ENCODE measurements at places on chromosomes 7 and 10.

DNA sequence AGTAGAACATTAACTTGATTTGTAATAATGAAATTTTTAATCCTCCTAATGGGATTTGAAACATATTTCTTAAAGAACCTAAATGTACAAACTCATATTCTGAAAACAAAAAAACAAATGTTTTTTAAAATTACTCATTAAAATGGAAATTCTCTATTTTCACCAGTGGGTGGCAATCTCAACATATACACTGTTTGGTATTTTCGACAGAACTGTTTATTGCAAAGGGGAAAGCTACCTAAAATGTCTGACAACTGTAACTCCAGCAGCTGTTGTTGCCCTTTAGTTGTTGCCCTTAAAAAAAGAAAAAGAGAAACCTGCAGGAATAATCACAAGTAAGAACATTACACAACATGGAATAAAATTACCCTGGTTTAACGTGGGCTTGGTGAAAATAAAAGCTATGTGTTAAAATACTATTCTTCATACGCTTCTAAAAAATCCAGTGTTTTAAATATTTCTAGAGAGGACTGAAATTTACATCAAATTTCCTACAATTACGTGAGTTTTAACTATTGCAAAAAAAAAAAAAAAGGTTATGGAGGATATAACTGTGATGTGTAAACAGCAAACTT lies 54.5 kb downstream of the COL1A2 start:
- DNase-seq = peak; percentile 38

DNA sequence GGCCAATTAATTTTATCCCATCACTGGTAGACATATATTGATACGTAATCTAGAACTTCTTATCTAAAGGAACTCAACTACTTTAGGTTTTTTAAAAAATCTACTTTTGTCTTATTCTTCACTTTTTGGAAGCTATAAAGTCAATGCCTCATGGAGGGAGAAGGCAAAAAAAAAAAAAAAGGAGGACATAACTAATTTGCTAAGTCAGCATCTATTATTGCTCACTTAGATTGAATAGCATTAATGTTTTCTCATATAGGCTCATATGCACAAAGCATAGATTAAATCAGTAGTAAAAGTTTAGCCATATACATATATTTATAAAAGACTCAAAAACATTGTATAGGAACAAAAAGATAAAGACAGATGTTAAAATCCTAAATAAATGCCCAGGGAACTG lies 179.3 kb upstream of the DGKB start:
- no peak for DNase-seq

DNA sequence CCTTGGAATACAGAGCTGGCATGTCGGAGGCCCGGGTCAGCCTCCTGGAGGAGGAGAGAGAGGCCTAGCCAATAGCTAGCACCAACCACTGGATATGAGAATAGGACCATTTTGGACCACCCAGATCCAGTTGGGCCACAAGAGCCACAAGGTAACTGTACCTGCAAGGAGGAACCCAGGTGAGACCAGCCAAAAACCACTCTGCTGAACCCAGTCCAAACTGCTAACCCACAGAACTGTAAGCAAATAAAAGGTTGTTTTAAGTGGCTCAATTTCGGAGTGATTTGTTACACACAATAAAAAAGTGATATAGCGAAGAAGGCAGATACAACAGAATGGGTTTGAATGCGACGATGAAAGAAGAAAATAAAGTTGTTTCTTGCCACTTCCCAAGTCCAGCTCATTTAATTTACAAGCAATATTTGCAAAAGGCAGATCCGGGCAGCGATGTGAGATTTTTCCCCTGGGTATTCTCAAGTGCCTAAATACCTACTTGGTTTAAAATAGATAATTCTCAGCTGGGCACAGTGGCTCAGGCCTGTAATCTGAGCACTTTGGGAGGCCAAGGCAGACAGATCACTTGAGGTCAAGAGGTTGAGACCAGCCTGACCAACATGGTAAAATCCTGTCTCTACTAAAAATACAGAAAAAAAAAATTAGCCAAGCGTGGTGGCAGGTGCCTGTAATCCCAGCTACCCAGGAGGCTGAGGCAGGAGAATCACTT lies 23.1 kb downstream of the ZNF467 start:
- no peak for DNase-seq

DNA sequence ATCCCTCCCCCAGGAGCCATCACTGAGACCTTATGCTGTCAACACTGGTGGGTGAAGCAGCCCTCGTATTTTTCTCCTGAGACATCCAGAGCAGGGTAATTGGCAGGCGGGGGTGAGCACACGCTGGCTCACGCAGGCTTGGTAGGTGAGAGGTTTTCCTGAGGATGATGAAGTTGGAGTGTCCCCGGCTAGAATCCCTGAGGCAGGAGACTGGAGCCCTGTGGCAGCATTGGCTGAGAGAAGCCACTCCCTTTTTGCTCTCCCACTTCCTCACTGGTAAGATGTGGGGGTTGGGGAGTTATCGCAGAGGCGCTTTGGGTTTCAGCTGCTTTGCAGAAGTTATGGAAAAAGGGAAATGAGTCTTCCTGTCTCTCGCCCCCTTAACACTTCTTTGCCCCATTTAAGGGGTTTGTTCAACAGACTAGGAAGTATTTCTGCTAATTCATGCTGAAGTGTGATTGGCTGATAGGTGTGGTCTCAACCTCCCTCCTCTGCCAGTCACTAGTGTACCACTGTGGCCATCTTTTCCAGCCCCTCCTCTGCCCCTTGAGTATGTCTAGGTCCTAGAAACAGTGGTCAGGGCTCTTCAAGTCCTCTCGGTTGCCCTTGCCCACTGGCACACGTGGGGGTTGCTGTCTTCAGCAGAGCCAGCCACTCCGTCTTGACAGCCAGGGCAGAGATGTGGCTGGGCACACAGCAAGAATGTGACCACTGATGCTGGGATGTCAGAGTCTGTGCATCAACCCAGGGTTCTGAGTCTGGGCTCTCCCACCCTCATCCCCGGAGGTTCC lies 5.7 kb downstream of the ARPC1B start:
- no peak for DNase-seq

DNA sequence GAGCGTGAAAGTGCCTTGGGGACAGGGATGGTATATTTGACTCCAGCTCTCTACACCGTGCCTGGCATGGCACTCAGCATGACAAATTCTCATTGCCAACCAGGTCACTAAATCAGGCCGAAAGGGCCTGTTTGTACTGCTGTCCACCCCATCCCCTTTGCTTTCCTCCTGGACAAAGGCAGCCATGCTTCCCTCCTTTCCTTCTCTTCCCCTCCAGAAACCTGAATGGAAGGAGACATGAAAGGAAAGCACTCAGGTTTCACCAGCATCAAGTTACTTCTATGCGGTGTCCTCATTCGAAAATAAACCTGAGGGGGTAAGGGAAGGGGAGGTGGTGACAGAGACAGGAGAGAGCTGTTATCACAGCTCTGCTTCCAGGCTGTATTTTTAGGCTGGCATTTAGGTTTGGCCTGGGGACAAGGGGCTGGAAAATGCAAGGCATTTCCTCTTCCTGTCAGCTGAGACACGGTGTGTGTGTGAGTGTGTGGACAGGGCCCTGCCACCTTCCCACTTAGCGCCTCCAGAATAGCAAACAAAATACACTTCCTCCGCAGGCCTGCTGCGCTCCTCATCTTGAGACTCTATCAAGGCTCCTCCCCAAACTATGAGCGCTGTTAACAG lies 79.9 kb upstream of the COL13A1 start:
- no peak for DNase-seq

- no peak for DNase-seq
Observed at GRCh38 chr10:29387269-29387668, 98.4 kb downstream of the LYZL1 start.

DNA sequence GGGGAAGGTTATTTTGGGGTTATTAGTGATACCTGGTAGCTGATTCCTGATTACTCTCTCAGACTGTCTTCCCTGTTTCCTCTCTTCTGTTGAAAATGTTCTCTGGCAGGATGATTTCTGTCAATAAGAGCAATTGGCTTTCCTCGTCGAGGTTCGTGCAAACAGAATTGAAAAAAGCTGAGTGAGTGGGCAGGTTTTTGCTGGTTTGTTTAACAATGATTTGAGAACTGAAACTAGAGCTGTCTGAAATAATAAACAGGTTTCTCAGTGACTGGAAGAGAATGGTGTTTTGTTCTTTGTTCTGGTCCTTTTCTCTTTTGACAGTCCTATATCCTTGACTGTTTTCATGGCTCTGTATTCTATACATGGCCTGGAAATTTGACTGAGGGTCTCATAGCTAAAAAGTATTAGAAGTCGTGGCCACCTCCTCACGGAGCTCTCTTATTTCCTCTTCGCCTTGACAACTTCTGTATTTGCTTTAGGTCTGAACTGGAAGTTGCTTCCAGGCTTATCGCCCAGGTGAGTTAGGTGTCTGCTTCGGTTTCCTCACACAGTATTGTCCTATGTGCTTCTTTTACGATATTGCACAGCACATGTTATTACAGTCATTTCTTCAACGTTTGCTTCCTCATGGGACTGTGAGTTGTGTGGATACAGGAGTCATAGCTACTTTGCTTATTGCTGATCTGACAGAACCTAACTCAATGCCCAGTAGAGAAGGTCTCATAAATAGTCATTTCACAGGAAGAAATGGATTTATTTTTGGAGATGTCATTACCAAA lies 403.6 kb downstream of the NRG3 start:
- no peak for DNase-seq

GRCh38 chr7:79713276-79713675 lies 259.8 kb upstream of the MAGI2 start:
- DNase-seq = no peak

DNA sequence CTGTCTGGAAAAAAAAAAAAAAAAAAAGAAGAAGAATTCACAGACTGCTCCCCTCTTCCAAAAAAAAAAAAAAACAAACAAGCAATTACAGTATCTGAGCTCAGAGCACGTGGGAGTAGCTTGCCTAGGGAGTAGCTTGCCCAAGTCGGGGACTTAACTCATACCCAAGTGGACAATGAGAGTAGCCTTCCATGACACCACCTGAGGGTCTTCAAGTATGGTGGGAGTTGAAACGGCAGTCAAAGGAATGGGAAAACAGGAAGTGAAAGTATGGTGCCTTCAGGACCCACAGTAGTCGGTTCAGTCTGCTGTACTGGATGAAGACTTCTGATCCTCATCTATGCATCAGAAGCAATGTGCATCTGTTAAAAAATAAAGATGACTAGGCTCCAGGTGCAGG lies 10.6 kb downstream of the VOPP1 start:
- no peak for DNase-seq

DNA sequence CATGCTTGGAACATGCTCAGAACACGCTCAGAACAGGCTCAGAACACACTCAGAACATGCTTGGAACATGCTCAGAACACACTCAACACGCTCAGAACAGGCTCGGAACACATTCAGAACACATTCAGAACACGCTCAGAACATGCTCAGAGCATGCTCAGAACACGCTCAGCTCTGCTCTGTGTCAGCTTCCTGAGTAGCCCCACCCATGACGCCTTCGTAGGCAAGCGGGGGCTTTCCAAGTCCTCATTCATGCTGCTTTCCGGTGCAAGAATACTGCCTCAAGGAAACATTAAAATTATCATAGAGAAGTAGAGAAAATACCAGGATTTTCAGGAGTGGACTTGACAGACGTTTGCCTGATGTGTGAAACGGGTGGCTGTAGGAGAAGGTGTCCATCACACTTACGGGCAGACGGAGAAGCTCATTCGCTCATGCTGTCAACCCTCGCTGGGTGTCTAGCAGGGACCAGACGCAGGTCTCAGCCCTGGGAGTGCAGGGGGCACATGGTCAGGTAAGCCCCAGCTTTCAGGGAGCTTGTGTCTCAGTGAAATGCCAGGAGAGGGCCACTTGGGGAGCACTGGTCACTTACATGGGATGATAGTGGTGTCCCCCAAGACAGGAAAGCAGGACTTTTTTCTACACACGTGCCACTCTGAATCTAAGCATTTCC lies 24.7 kb downstream of the EN2 start:
- no peak for DNase-seq

GRCh38 chr7:68892236-68892635 lies 706.0 kb upstream of the AUTS2 start:
- no peak for DNase-seq

- peak; percentile 63 for DNase-seq
Observed at GRCh38 chr7:1520539-1521234, 9.8 kb upstream of the MAFK start.

DNA sequence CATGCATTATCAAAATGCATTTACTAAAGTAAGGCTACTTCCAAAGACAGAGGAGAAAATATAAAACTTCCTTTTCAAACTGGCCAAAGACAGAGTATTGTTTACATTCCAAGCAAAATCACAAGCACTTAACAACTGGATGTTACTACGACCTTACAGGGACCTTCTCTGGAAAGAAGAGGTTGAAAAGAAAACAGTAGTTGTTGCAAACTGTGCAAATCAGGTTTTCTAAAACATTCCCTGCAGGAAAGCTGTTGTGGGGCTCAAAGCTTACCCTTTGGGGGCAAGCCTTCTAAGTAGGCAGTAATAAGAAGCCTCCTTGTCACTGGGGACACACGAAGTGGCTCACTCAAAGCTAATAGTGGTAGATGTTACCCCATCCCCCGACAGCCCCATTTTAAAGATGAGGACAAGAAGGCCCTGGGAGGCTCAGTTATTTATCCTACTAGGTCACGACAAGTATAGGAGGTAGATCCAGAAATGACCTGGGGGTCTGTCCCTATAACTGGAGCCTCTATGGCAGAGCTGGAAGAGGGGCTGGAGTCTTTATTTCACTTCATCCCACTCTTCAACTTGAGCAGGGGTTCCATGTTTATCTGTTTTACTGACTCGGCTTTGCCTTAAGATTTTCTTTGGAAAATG lies 46.6 kb downstream of the ATXN7L1 start:
- no peak for DNase-seq

DNA sequence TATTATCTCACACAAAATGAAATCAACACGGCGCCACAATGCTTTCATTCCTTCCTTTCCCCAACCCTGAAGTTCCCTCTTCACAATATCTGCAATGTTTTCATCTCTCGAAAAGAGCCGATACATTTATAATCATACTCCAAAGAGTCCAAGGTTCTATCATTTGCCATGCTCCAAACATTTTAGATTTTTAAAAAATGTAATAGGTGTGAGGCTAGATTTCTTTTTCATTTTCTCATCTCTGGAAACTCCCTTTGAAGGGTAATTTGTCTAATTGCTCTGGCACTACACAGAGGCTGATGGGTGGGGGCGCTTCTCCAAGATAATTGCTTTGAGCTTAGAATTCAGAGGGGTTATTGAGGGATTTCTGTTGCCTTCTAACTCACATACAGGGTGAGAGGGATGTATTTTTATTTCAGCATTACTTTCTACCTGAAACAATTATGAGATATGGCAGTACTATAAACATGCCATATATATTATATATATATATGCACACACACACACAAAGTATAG lies 4.9 kb downstream of the DLX5 start:
- no peak for DNase-seq

DNA sequence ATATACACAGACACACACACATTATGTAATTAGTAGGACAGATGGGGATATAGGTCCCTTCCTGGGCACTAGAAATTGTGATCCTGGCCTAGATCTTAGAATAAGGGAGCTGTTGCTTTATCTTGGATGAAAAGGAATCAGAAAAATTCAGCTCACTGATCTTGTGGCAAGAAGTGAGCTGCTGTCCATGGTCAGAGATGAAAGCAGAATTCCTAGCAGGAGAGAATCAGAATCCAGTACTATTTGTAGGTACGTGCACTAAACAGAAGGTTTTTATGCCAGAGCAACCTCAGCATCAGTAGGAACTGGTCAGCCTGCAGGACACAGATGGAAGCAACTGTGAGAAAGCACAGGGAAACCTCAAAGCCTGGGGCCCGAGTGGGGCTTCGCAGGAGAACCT lies 549.2 kb upstream of the POM121L12 start:
- no peak for DNase-seq

GRCh38 chr7:107891636-107892366 lies 818 bp downstream of the DLD start:
- peak; percentile 35 for DNase-seq

- DNase-seq = no peak
Observed at GRCh38 chr10:15805395-15806058, 54.8 kb downstream of the MINDY3 start.

Measured in AG08396 (cell line).